ENCODE measurements at places on chromosomes 13 and 19. TPM values are rescaled to one million over a fixed set of nuclear protein-coding genes. Genes with fewer than 3 reads are reported as not detected.

- H3K36me3 ChIP-seq = peaks cover 25% of the 10 kb centered on the region
- no peaks in the 10 kb centered on the region for H3K27me3 ChIP-seq
- H3K4me1 ChIP-seq = peaks cover 87% of the 10 kb centered on the region
Measured at GRCh38 chr19:19447536-19448237, 42.2 kb downstream of the GATAD2A start.

CILP2 gene
- total RNA-seq = 0.27 TPM

DNA sequence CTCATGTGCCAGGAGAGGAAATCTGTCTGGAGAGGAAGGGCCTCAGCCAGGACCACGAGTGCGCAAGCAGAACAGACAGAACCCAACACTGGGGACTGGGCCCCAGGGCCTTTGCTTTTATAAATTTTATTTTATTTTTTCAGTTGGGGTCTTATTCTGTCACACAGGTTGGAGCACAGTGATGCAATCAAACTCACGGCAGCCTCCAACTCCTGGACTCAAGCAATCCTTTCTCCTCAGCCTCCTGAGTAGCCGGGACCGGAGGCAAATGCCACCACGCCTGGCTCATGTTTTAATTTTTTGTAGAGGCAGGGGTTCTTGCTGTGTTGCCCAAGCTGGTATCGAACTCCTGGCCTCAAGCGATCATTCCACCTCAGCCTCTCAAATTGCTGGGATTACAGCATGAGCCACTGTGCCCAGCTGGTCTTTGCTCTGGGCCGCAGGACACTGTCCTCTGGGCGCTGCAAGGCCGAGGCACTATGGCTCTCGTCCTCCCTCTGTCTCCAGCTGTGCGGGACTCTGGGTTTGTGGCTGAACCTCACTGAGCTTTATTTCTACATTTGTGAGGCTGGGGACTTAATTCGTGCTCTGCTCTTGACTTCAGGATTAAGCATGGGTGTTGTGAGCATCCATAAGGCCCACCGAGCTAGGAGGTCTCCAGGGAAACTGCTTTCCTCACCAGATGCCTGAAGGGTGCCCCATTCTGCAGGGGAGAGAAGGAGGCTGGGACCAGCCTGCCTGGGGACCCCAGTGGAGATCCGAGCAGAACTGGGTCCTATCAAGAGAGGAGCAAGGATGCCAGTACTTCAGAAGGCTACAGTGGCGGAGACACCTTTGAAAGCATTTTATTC is 144.2 kb upstream of the VSTM2B start:
- H3K4me1 ChIP-seq = no peaks in the 10 kb centered on the region
- no peaks in the 10 kb centered on the region for H3K36me3 ChIP-seq
- H3K27ac ChIP-seq = no peak overlapping the region
- peaks cover 20% of the 10 kb centered on the region for H3K27me3 ChIP-seq
- no peak for DNase-seq

DNA sequence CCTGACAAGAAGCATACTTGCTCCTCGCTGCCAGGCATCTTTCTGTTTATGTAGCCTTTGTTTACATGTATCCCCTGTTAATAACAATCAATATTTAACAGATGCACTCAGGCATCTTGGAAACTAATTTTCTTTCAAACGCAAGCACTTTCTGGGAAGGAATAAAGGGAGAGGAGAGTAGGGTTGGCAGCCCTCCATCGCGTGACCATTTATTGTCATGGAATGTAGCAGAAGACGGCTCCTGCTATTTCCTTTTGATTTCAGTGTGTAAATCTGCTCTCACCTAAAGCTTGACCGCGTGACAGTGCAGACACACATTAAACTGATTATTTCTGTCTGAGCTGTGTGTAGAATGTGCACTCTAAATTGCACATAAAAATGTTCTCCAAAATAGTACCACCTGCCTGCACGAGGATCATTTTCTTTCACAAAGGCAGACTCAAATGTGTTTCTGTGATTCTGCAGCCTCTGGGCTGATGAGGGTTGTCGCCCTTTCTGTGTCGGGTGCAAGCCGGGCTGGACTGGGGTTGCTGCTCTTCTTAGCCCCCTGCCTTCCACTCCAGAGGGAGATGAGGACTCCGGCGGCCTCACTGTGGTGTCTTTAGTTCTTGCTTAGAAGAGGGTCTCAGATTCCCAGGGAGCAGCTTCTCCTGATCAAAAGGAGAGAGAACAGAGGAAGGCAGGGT is 223.5 kb upstream of the MAB21L1 start:
- no peaks in the 10 kb centered on the region for H3K4me1 ChIP-seq
- no peaks in the 10 kb centered on the region for H3K36me3 ChIP-seq
- peaks cover 10% of the 10 kb centered on the region for H3K27me3 ChIP-seq

DNA sequence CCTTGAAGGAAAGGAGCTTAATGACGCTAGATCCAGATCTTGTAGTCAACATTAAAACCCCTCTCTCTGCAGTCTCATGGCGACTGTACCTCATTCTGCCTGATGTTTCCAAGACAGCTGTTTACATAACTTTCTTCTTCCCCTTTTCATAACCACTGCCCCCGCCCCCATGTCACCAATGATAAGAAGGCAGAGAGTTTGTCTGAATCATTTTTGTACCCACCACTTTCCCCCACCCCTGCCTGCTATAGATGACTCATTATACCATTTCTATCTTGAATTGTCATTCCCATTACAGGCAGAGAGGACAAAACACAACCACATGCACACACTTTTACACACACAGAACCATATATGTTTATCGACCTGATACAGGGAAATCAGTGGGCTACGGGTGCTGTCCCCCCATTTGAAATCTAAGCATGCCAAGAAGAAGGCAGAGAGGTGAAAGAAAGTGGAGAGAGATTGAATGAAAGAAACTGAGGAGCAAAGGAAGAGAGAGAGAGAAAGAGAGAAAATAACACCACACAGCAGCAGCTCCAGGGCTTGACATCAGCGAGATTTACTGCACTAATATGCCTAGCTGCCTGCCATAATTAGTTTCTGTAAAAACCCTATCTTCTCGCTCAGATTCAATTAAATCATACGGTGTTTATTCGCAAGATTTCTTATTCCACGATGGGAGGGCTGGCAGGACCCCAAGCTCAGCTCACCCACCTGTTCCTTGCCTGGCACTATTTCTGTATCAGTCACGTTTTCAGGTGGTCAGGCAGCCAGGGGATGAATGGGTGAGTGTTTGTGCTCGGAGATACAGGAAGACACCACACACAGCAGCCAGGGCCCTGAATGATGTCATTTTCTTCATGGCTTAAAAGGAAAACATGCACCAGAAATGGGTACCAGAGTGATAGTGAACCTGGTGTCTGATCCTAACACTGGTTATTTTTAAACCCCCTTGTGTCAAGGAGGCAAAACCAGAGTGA is 114.3 kb upstream of the SERP2 start:
- H3K27me3 ChIP-seq = peaks cover 5% of the 10 kb centered on the region
- H3K27ac ChIP-seq = peak overlapping the region; percentile 94
- peak; percentile 90 for DNase-seq
- H3K36me3 ChIP-seq = no peaks in the 10 kb centered on the region
- H3K4me1 ChIP-seq = peaks cover 21% of the 10 kb centered on the region
- peak overlapping the region; percentile 62 for H3K4me3 ChIP-seq

CNN2 gene
- total RNA-seq = 108 TPM

GRCh38 chr19:33784432-33784831 is 12.2 kb upstream of the KCTD15 start:
- H3K4me1 ChIP-seq = no peaks in the 10 kb centered on the region
- DNase-seq = no peak
- H3K36me3 ChIP-seq = no peaks in the 10 kb centered on the region
- no peak overlapping the region for H3K27ac ChIP-seq
- peaks cover 11% of the 10 kb centered on the region for H3K27me3 ChIP-seq
- no peak overlapping the region for H3K4me3 ChIP-seq

GRCh38 chr13:98022210-98022609 is 68.7 kb downstream of the IPO5 start:
- no peak for DNase-seq
- H3K4me3 ChIP-seq = no peak overlapping the region
- peaks cover 41% of the 10 kb centered on the region for H3K36me3 ChIP-seq
- no peak overlapping the region for H3K27ac ChIP-seq
- H3K4me1 ChIP-seq = no peaks in the 10 kb centered on the region

DNA sequence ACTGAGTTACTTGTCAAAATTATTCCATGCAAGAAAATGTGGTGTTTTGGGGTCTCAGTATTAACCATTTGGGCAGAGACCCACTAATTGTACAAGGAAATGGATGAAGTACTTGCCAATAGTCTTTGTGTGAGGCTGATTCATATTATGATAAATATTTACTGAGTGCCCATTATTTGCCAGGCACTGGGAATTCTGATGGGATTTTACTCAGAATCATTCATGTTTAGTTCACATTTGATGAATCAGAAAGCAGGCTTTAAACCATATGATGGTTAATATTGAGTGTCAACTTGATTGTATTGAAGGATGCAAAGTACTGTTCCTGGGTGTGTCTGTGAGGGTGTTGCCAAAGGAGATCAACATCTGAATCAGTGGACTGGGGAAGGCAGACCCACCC is 66.2 kb upstream of the SOX21 start:
- no peaks in the 10 kb centered on the region for H3K36me3 ChIP-seq
- no peak overlapping the region for H3K4me3 ChIP-seq
- H3K27me3 ChIP-seq = no peaks in the 10 kb centered on the region
- H3K27ac ChIP-seq = no peak overlapping the region
- DNase-seq = no peak

- no peak overlapping the region for H3K4me3 ChIP-seq
- H3K27ac ChIP-seq = no peak overlapping the region
- no peaks in the 10 kb centered on the region for H3K36me3 ChIP-seq
- no peaks in the 10 kb centered on the region for H3K4me1 ChIP-seq
Measured at GRCh38 chr13:111413407-111414187, 93.2 kb downstream of the TEX29 start.

GRCh38 chr13:52454459-52454819 is 839 bp upstream of the CKAP2 start:
- peak overlapping the region; percentile 83 for H3K4me3 ChIP-seq
- peak overlapping the region; percentile 97 for H3K27ac ChIP-seq
- H3K36me3 ChIP-seq = peaks cover 24% of the 10 kb centered on the region
- H3K27me3 ChIP-seq = peaks cover 2% of the 10 kb centered on the region
- peak; percentile 29 for DNase-seq

MYBPC2 gene
- 0.30 TPM for total RNA-seq

SLC7A10 gene
- total RNA-seq = not detected

DNA sequence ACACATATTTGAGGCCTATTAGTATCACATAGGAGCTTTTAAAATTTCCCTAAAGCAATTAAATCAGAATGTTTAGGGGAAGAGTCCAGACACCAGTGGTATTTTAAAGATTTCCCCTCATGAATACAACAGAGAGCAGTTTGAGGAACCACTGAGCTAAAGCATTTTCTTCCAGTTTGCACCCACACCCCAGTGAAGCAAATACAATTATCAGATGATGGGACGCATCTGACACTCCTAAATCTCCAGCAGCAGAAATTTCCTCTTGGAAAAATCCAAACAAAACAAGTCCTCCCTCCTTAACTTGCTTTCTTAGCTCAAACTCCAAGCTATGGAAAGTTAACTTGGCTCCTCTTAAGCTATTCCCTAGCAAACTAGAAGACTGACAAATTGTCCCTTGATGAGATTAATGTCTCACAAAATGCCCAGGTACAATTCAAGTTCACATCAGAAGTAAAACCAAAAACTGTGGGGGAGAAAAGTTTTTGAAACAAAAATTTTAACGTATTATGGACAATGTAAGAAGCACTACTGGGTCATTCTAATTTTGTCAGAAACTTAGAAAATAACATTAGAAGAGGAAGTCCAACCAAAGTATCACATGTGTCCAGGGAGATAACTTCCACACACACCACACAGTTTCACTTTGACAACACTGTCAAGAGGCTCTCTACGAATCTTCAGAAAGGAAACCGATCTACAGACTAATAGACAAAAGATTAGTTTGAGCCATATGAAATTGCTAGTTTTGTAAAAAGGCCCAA is 74.1 kb downstream of the ABCC4 start:
- peaks cover 8% of the 10 kb centered on the region for H3K4me1 ChIP-seq
- peaks cover 6% of the 10 kb centered on the region for H3K36me3 ChIP-seq
- no peaks in the 10 kb centered on the region for H3K27me3 ChIP-seq
- DNase-seq = no peak
- no peak overlapping the region for H3K4me3 ChIP-seq
- no peak overlapping the region for H3K27ac ChIP-seq

DNA sequence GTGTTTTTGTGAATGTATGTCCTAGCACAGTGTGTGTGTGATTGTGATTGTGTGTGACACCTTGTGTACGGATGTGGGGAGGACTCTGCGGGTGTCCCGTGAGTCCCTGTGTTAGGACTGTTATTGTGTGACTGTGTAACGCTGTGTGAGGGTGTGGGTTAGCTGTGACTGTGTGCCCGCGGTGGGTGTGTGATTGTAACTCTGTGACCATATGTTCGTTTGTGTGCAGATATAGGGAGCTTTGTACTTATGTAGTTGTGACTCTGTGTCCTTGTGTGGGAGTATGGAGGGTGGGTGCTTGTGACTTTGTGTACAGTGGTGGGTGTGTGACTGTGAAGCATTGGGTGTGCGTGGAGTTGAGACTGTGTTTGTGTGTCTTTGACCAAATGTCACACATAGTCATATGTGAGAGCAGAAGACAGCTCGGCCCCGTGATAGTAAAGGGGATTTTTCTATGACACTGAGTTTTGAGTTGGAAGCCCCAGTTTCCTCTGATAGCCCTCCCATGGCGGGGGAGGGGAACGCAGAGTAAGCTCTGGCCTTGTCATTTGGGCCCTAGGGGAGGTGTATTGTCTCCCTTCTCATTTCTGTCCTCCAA is 949 bp upstream of the ZNF260 start:
- peak; percentile 69 for DNase-seq
- no peaks in the 10 kb centered on the region for H3K27me3 ChIP-seq
- H3K4me1 ChIP-seq = peaks cover 14% of the 10 kb centered on the region
- peak overlapping the region; percentile 87 for H3K4me3 ChIP-seq

DNA sequence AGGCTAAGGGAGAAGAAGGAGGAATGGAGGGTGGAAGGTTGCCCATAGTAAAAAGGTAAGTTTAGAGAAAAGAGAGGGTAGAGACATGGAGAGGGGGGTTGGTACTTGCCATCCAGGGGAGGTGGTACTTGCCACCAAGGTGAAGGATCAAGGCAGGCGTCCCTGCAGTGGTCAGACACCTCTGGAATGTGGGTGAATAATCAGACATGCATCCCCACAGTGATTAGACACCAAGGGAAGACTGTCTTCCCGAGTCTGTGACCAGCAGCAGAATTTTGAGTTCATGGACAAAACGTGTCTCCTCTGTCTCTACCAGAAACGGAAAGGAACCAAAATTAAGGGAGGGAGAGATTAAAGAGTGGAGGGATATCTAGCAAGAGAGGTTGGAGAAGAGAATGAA is 27.1 kb upstream of the IGFL1 start:
- no peak overlapping the region for H3K27ac ChIP-seq
- H3K4me3 ChIP-seq = no peak overlapping the region
- no peaks in the 10 kb centered on the region for H3K36me3 ChIP-seq
- DNase-seq = no peak
- H3K4me1 ChIP-seq = no peaks in the 10 kb centered on the region

ZNF799 gene
- total RNA-seq = 4.3 TPM

- DNase-seq = no peak
- peaks cover 3% of the 10 kb centered on the region for H3K36me3 ChIP-seq
- H3K4me1 ChIP-seq = no peaks in the 10 kb centered on the region
- H3K27me3 ChIP-seq = no peaks in the 10 kb centered on the region
Measured at GRCh38 chr13:32255724-32256109, 59.4 kb downstream of the ZAR1L start.

GRCh38 chr19:1882089-1882785 is 3.1 kb downstream of the ABHD17A start:
- peak; percentile 82 for DNase-seq
- H3K4me1 ChIP-seq = peaks cover 31% of the 10 kb centered on the region
- H3K27ac ChIP-seq = peak overlapping the region; percentile 98
- H3K4me3 ChIP-seq = peak overlapping the region; percentile 97
- no peaks in the 10 kb centered on the region for H3K27me3 ChIP-seq

FLT3 gene
- 0.12 TPM for total RNA-seq
